ENCODE measurements at places on chromosomes 4 and X.

- DNase-seq = peak; percentile 19
These were observed 6.7 kb upstream of the RUFY3 start for GRCh38 chr4:70715097-70715496.

GRCh38 chr4:103011378-103012025 is 8.0 kb downstream of the SLC9B1 start:
- peak; percentile 34 for DNase-seq

DNA sequence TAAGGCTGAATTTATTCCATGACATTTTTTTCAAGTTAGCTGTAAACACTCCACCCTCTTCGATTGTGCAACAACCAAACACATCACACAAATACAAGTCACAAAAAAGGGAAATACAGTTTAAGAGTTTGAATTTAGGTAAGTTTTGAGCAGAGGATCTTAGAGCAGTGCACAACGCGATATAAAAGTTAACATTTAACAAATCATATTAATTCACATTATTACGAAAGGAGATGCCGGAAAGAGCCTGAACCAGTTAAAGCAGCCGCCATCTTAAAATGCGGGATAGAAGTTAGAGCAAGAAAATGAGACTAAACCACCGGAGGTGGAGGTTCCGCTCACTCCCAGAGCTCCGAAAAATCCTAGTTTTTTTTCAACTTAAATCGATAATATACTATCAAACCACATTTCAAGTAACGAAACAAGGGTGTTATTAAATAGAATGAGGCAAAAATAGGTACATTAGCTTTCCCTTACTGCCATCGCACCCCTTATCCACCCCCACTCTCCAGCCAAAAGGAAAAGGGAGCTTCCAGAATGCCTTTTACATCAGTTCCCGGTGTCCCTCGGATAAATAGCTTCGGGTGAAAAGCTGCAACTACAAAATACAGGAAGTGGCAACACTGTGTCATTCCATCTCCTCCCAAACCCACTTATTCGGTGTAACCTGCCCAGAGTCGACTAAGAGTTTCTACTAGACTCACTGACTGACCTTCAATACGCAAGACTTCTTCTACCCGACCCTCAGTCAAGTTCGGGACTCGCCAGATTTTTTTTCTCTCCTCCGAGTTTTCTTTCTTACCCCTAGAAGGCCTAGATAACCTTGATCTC is 1.9 kb downstream of the UBE2D3 start:
- DNase-seq = peak; percentile 49

- peak; percentile 20 for DNase-seq
These were observed 31.3 kb upstream of the ARHGEF38 start for GRCh38 chr4:105520819-105521790.

DNA sequence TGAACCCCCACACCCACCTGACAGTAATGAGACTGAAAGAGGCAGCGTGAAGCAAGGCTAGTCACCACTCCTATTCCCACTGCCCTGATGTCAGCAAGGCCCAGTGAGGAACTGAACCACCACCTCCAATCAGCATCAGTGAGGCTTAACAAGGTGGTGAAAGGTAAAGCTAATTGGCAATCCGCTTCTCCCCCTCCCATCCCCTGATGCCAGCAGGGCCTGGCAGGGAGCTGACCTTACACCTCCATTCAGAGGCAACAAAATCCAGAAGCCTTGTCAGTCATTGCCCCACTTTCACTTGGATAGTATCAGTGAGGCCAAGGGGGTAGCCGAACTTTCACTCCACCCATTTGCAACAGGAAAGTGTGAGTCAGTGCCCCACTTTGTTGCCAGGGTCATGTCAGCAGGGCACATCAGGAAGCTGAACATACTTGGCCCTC is 60.8 kb downstream of the AWAT2 start:
- DNase-seq = peak; percentile 38

Measured in Daoy (cell line).